ENCODE measurements at places on chromosomes 1 and 21.
A peak's percentile ranks its signal among the peaks of the same experiment; 100 is the strongest.

DNA sequence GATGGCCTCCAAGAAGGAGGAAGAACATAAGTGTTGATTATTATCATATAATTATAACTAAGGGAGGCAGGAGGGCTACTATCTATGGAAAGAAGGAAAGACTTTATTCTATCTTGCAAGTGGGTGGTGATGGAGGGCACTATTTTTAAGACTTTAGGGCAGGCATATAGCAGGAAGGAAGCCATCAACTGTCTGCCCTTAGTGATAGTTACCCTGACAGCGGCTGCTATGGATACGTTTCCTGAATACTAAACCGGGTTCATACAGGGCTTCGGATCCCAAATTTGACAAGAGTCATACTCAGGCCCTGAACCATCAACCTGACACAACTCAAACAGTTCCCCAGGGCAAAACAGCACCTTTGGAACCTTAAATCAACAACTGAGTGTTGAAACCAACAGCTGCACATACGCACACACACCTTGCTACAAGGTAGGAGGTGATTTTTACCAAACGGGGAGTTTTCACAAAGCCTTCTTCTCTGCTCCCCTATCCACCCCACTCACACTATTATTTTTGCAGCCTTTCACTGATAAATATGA, 397.2 kb downstream of the OMA1 start:
- DNase-seq, result no peak

DNA sequence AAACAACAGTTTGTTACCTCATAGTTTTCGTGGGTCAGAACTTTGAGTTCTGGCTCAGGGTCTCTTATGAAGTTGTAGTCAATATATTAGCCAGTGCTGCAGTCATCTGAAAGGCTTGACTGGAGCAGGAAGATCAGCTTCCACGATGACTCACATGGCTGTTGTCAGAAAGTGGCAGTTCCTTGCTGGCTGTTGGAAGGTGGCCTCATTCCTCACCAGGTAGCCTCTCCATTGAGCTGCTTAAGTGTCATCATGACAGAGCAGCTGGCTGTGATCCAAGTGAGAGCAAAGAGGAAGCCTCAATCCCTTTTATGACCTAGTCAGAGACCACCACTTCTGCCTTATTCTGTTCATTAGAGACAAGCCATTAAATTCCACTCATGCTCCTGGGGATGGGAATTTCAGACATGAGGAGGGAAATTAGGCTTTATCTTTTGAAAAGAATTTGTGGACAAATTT, 5.6 kb downstream of the OSBPL9 start:
- DNase-seq, result no peak

GRCh38 chr21:14740692-14741091, 194.6 kb upstream of the SAMSN1 start:
- no peak for DNase-seq

GRCh38 chr1:43058545-43059360, 100.1 kb upstream of the SLC2A1 start:
- no peak for DNase-seq

DNA sequence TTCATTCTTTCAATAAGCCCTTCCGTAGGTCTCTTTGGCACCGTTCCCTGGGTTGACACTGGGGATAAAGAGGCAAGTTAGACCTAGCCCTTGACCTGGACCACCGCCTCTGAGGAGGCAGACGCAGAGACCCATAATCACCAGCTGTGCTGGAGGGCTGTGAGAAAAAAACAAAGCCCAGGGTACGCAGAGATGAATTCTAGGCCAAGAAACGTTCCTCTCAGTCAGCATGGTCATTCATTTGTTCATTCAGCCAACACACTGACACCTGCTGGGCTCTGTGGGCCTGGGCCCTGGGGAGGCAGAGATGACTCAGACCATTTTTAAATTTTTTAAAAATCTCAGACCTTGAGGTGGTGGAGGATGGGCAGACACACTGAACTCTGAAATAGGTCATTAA, 26.3 kb upstream of the TRABD2B start:
- DNase-seq, result no peak

DNA sequence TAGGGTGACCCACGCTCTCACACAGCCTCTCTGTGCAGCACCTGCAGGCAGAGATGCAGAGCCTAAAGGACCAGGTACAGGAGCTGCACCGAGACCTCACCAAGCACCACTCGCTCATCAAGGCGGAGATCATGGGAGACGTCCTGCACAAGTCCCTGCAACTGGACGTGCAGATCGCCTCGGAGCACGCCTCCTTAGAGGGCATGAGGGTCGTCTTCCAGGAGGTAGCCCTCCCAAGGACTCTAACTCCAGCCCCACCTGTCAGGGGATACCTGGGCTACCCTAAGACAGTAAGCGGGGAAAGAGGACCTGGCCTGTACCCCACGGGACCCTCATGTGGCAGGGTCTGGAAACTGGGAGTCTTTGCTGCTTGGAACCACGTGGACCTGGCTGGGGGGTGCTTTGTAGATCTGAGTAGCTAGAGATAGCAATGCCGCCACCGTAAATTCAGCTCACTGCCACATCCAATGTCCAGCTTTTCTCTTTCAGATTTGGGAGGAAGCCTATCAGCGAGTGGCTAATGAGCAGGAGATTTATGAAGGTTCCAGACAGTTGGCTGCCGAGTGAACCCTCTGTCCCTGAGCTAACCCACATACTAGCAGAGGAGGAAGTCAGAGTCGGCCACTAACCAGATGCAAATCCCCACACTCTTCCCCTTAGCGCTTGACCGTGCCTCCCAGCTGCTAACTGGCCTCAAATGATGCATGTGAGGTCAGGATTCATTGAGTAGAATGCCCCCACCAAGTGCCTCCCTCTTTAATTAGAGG, 6.5 kb downstream of the RNF207 start:
- no peak for DNase-seq

DNA sequence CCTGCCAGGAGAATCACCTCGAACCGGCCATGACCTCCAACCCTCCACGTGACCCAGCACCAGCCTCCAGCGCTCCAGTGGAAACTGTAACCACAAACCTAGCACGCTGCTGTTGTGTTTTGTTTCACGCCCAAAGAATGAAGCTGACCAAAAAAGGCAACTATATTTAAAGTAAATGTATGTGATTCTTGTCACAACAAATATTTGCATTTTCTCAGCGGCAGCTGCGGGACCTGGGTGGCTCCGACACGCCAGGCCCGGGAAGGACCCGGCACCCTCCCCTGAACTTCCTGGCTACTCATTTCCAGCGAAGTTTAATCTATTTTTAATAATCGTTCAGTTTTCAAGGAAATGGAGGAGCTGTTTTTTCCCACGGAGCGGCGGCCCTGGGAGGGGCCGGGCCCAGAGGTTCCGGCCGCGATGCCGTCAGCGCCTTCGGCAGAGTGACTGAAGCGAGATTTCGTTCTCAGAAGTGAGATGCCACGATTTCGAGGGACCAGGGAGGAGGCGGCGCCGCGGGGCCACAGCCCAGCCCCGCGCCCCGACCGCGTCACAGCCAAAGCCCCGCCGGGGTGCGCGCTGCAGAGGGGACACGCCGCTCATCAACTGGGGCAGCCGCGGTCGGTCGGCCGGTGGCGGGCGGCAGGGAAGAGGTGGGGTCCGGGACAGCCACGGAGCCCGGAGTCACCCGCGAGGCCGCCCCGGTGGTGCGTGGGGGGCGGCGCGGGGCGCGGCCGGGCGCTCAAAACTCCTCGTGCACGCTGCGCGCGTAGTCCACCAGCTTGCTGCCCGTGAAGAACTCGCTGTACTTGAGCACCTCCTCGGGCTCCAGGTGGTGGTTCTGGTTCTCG, 3.0 kb upstream of the TNFRSF4 start:
- DNase-seq, result peak; percentile 78

- no peak for DNase-seq
Observed at GRCh38 chr1:234396092-234396491, 22.8 kb downstream of the COA6 start.

GRCh38 chr1:198939286-198939685, 300.4 kb downstream of the PTPRC start:
- DNase-seq, result no peak

DNA sequence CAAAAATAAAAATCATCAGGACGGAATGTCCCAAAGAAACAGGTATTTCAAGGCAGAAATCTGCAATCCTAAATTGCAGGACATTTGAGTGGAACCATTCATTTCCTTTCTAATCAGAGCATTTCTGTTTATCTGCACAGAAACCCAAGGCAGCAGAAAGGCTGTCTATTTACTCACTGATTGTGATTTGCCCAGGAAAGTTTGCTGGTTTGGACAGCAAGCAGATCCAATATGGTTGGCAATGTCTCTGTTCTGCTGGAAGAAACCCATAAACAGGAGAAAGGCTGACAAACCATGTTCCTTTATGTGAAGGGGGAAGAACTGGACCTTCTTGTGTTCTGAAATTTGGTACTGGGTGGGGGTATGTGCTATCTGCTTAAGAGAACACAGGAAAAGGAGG, 120.1 kb downstream of the CLIC6 start:
- no peak for DNase-seq

GRCh38 chr21:42535602-42536171, 22.0 kb downstream of the SLC37A1 start:
- no peak for DNase-seq

DNA sequence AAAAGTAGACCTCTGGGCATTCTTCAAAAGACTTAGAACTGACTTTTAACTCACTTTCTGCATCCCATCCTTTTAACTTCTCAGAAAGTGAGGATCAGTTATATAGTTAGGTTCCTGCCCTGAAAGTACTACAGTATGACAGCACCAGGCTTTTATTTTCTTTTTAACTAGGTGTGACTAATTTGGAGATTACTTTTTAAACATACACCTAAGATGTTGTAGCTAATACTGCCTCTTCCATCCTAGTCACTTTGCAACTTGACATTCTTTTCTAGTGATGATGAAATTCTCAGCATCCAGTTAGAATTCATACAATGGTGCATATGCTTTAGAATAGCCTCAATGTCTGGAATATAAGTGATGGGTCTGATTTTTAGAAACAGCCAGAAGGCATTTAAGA, 24.6 kb downstream of the RUNX1 start:
- DNase-seq, result no peak

- DNase-seq, result no peak
Observed at GRCh38 chr1:228904222-228904621, 168.9 kb downstream of the RHOU start.

GRCh38 chr1:18786149-18786548, 73.3 kb downstream of the TAS1R2 start:
- no peak for DNase-seq

DNA sequence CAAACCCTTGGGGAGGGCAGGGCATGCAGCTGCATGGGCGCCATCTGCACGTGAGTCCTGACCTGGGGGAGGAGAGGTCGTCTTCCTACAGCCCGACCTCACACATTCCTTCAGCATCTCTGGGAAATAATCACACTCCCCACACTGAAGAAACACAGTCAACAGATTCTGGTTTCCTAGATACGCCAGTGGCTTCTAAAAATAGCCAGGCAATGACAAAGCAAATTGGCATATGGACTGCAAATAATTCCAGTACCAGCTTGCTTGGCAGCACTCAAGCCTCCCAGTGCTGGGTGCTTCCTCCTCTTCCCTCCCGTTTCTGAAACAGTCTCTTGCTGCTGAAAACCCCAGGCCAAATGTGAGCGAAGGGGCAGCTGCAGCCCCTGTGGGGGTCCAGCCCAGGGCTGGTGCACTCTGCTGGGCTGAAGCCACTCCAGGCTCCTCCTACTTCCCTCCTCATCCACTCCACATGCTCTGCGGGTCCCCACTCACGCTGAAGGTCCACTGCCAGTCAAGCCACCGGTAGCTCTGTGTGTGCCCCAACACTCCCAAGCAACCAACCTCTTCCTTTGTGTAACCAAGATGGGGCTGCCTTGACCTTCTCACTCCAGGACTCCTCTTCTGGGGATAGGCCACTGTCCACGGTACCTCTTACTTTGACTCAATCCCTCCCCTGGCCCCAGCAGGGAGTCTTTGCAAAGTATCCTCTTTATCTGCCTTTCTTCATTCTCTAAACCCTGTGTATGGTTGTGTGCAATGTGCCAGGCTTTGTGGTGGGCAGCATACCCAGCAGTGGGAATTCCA, 69.0 kb downstream of the KCND3 start:
- no peak for DNase-seq

GRCh38 chr1:214615871-214616270, 12.9 kb downstream of the CENPF start:
- DNase-seq, result no peak

DNA sequence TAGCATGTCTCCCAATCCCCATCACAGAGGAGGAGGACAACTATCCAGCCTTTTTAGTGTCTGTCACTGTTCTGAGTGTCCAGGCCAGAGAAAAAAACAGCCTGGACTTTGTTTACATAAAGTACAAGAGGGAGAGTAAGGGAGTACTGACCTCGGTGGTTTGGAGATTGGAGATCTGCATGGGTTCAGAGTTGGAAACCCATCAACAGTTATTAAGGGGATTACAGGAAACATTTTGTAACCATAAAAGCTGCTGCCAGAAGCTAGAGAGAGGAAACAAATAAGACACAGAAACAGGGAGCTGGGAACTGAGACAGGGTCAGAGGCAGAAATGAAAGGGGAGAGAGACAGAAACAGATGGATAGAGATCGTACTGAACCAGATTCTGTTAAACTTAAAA, 131.5 kb upstream of the CTTNBP2NL start:
- no peak for DNase-seq

GRCh38 chr1:228842094-228842775, 107.0 kb downstream of the RHOU start:
- DNase-seq, result no peak

DNA sequence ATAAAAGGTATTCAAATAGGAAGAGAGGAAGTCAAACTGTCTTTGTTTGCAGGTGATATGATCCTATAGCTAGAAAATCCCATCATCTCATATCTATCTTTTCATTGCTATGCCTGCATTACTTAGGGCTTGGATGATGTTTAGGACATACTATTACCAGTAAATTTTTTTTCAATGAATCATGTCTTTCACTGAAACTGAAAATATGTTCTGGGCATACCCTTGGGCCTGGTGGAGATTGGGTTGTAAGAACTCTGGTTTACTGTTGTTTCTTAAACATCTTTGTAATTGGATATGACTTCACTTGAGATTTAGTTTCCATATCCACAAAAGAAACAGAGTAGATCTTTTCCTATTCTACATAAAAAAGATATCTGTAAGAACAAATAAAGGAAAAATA, 502.2 kb upstream of the PRMT6 start:
- DNase-seq, result no peak

GRCh38 chr1:57485643-57486042, 61.8 kb upstream of the DAB1 start:
- DNase-seq, result no peak

GRCh38 chr1:205976708-205977401, 26.3 kb downstream of the RAB7B start:
- DNase-seq, result no peak

DNA sequence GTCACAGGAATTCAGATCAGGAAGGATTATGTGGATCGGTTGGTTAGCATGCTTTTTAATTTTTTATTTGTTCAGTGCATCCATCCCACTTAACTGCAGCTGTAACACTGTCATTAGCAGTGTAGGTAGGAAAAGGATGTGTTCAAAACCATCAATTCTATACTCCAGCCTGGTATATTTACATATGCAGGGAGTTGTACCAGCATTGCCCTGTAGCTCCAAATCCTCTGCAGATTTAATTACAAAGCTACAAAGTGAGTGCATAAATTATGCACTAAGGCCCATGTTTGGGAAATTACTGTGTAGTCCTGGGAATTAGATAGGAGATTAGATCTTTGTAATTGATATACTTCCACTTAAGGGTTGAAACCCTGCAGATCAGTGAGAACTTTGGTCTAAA, 15.9 kb upstream of the OSBPL9 start:
- DNase-seq, result no peak
